Inflammatory macrophage treated with lipopolysaccharide for 1 hour (primary cell): ENCODE measurements at places on chromosomes 16 and 17.

- DNase-seq, result no peak
Measured at GRCh38 chr16:62638964-62639870, 603.0 kb upstream of the CDH8 start.

DNA sequence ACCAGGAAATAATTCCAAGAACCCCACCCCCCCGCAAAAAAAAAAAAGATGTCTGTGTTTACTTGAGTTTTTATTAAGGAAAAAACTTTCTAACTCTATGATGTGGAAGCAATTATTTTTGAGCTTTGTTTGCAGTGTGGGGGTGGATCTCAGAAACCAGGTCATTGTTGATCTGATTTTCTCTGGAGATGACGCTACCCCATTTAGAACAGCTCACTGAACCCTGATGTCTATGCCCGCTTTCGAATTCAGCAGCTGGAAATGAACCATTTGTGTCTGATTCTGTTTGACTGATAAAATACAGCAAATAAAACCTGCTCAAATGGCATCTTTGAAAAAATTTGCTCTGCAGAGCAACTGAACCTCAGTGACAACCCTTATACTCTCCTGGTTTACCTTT lies 368.6 kb downstream of the GRIN2A start:
- no peak for DNase-seq

DNA sequence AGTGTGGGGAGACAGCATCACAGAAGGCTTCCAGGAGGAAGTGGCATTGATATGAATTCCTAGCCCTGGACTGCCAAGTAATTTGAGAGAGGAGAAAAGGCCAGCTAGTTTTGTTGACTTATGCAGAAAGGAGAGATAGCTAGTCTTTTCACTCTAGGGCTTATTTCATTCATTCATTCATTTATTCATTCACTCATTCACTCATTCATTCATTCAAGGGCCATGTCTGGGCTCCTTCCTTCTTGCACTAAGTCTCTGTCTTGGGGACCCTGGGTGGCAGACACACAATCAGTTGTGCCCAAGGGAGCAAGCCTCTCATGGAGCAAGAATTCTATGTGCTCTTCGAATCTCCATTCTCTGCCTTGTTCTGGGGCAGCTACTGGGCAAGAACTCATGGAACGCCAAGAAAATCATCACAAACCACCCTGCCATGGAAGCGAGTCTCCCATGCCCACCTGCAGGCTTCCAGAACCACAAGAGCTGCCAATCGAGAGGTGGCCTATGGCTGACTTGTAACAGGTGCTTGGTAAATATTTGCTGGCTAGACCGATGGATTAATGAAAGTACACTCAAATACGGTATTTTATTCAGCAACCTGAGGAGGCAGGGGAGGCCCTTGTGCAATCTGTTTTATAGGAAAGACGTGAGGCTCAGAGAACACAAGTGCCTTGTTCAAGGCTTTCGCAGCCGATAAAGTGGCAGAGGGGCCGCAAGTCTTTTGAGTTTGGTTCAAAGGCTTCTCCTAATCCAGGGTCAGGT lies 223.6 kb downstream of the XYLT1 start:
- no peak for DNase-seq

GRCh38 chr17:43598357-43599045 lies 52.4 kb upstream of the ETV4 start:
- DNase-seq, result no peak

- DNase-seq, result no peak
Measured at GRCh38 chr17:67520916-67521774, 144.1 kb downstream of the PITPNC1 start.

DNA sequence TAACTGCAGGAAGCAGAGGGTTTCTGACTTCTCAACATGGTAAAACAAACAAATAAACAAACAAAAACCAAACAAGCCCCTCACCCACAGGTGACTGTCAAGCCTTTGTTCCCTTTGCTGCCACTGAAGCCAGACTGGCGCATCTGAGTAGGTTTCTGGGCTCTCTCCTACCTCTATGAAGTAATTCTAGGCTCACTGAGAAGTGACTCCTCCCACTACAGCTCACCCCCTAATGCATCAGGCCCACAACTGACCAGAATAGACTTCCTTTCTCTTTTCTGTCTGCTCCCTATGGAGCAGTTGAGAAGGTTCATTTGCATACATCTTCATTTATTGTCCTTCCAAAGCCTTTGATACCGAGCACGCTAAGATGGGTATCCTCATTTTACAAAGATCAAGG lies 77.0 kb upstream of the CCL2 start:
- no peak for DNase-seq
